ENCODE measurements at places on chromosomes 2 and 18.

DNA sequence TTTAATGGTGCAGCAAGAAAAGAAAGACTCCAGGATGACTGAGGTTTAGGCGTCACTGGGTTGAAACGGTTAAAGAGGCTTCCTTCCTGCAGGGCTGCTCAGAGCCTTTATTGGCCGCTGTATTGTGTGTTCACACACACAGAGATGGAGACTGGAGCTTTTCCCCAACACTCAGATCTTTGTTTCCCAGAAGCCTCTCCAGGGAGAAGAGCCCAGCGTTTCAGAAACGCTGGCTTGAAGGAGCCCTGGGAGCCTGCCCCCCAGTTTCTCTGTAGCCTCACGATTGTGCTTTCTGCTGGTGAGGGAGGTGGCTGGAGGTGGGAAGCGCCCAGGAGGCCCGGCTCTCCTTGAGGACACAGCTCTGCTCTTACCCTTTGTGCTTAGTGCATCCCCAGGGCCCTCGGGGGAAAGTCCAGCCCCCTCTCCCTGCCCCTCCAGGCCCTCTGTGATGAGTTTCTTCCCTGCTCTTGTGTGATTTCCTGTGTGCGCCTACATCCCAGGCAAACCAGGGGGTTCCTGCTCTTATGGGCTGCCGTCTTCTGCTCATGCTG is 37.1 kb downstream of the RRM2 start:
- no peak for DNase-seq

- DNase-seq: no peak
Measured at GRCh38 chr2:25229279-25230197, 61.2 kb upstream of the POMC start.

GRCh38 chr2:11630855-11631254 is 39.1 kb downstream of the NTSR2 start:
- no peak for DNase-seq

GRCh38 chr2:164617466-164617865 is 3.8 kb downstream of the GRB14 start:
- DNase-seq: no peak

GRCh38 chr2:220377482-220378155 is 750.2 kb downstream of the SLC4A3 start:
- no peak for DNase-seq

GRCh38 chr18:44594799-44595467 is 85.8 kb upstream of the SETBP1 start:
- no peak for DNase-seq

GRCh38 chr2:69686813-69687212 is 43.3 kb upstream of the AAK1 start:
- DNase-seq: no peak

DNA sequence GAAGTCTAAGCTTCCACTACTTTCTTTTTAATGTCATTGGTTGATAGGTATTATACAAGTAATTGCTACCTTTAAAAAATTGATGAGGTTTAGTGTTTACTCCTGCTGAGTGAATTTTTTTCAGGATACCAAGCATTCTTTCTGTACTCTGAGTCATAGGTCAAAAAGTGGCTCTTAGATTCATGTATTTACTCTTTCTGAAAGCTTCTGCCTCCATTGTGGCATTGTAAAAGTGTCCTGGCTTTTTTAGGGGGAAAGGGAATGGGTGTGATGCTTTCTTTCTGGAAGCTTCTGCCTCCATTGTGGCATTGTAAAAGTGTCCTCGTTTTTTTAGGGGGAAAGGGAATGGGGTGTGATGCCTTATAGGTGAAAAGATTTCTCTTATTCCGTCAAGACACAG is 286.5 kb downstream of the LPIN1 start:
- no peak for DNase-seq

DNA sequence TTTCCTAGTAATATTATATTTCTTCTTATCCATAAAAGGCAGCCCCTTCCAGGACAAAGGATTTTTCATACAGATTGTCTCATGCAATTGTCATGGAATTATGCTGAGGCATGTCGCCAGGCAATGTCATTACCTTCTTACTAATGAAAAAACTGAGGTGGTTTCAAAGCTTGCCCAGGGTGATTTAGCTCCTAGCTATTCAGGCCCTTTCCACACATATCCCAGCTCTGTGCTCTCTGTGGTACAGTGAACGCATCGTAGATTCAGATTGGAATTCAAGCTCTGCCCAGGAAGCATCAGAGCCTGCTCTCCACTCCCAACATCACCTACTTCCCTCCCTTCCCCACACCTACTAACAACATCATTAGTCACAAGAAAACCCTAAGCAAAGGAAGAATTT is 60.1 kb downstream of the ATP8B1 start:
- DNase-seq: no peak

DNA sequence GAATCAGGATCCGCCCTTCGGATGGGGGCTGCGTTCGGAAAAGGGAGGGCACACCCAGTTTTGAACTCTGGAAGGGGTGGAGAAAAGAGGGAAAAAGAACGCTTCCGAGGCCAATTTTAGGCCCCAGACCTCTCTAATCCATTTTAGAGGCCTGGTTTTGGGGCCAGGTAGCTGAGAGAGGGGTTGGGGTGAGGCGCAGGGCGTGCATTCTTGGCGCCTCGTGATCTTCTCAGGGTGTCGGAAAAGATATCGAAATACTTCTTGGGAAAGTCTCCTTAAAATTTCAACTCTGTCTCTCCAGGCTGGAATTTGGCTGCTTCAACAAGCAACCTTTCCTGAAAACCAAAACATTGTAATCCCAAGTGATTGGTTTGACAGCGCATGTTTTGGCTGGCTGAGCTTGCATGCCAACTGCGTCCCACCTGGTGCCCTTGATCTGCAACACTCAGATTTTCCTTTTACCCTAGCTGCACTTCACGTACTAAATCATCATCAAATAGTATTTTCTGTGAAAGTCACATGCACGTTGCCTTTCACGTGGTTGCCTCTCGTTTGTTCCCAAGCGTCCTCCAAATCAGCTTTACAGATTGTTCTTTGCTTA is 864 bp upstream of the XPO1 start:
- no peak for DNase-seq

DNA sequence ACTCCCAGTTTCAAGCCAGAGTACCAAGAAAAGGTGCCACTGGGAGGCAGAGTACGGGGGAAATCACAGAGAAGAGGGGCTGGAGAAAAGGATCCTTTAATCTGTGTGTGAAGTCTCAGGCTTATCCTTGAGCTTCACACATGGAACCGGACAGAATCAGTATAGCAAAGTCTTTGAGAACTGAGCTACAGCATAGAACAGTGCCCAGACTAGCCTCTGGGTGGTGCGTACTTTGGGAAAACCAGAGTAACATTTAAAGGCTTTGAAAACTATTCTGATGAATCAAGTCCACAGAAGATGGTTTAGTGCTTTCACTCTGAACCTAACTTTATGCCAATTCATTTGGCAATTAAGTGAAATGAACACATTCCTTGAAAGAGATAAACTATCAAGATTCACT is 83.1 kb downstream of the BABAM2 start:
- no peak for DNase-seq

- no peak for DNase-seq
Measured at GRCh38 chr2:55837073-55837472, 86.5 kb downstream of the EFEMP1 start.

DNA sequence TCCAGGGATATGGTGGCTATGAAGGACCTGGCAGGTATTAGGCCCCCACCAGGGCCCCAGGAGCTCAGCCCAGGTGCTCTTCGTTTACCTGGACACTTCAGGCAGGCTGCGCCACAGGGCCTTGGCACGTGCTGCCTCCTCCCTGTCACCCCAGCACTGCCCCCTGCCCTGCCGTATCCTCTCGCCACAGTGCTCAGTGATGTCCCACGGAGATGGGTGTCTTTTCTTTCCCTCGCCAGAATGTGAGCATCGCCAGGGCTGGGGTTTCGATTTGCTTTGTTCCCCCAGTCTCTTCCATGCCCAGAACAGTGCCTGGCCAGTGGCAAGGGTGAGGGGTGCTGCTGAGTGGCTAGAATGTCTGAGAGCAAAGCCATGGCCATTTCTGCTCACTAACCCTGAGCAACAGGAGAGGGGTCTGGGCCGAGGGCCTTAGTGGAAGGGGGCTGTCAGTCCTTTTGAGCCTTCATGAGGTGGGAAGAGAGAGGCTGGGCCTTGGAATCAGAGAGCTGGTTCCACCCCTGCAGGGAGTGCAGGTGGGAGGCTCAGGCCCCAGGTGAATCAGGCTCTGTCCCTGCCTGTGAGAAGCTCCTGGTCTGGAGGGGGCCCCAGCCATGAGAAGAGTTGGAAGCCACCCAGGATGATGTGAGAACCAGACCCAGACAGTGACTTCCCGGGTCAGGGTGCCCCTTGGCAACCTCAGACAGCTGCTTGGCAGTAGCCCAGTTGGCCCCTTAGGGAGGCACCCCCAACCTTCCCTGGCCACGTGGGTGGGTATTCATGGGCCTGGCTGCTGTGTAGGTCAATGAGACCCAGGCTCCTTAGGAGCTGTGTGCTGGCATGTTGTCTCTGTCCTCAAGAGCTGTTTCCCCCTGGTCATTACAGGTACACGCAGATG is 129.9 kb upstream of the HS6ST1 start:
- no peak for DNase-seq

- DNase-seq: no peak
Measured at GRCh38 chr2:1377473-1377872, 35.8 kb upstream of the TPO start.

- no peak for DNase-seq
Measured at GRCh38 chr18:24013051-24013450, 1.5 kb upstream of the TTC39C start.

DNA sequence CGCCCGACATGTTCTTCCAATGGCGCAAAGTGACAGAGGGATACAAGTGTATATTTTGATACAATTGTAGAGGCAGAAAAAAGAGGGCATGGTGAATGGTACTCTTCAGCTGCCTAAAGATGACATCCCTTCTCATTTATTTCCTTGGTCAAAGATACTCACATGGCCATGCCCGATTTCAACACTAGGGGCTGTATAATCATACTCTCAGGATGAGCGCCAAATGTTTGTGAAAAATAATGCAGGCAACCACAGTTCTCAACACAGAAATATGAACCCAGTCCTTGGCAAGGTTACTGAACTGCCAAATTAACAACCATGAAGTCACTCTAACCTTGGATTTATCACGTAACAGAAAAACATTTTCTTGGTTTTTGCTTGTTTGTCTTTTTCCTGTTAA is 204.4 kb downstream of the CCDC102B start:
- DNase-seq: no peak

DNA sequence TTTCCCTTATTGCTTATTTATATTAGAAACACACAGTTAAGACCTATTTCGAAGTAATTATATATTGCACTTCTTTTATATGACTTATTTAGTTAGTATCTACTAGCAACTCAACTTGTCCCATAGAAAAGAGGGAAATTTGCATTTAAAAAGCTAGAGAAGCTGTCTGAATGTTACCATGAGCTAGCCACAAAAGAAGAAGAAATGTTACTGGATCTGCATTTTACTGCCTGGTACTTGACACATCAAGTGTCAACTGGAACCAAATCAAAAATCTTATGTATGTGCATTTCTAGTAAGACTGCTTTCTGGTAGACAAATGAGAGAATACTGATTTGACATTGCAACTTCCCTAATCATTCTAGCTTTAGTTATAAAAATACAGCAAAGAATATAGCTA is 424.6 kb upstream of the VRK2 start:
- no peak for DNase-seq

GRCh38 chr18:62585274-62586150 is 62.7 kb downstream of the ZCCHC2 start:
- DNase-seq: no peak

- no peak for DNase-seq
Measured at GRCh38 chr2:165182029-165182428, 21.8 kb downstream of the SCN3A start.

DNA sequence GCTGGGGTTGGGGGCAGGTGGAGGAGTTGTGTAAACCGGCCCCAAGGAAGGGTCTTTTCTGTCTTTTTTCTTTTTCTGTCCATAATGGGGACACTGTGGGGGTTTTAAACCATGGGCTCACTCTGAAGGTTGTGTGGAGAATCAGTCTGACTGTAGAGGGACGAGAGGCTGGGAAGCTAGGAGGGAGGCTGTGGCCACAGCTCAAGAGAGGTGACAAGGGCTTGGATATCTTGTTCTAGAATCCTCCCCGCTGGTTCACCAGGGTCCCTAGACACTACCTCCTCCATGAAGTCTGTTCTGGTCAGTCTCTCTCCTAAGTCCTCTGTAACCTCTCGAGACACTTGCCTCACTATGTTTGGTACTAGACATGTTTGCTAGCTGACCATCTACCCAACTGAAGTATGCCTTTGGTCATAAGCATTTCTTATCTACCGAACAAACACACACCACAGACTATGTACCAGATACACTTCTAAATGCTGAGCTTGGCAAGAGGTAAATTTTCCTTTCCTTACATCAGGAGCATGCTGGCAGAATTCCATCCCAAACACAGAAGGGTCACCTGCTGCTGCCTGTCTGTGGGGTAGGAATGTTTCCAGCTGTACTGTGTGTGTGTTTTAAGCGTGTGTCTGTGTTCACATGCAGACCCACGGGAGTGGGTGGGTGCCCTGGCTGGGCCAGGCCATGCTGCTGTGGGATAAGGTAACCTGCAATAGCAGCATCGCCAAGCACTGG is 69.6 kb upstream of the MGAT4A start:
- DNase-seq: no peak

GRCh38 chr2:129483366-129483765 is 496.1 kb upstream of the RAB6C start:
- DNase-seq: no peak

- no peak for DNase-seq
Measured at GRCh38 chr2:105925390-105925789, 180.7 kb downstream of the NCK2 start.

GRCh38 chr2:121666042-121666441 is 16.8 kb upstream of the CLASP1 start:
- DNase-seq: no peak

GRCh38 chr18:5059696-5060032 is 137.4 kb downstream of the AKAIN1 start:
- no peak for DNase-seq

DNA sequence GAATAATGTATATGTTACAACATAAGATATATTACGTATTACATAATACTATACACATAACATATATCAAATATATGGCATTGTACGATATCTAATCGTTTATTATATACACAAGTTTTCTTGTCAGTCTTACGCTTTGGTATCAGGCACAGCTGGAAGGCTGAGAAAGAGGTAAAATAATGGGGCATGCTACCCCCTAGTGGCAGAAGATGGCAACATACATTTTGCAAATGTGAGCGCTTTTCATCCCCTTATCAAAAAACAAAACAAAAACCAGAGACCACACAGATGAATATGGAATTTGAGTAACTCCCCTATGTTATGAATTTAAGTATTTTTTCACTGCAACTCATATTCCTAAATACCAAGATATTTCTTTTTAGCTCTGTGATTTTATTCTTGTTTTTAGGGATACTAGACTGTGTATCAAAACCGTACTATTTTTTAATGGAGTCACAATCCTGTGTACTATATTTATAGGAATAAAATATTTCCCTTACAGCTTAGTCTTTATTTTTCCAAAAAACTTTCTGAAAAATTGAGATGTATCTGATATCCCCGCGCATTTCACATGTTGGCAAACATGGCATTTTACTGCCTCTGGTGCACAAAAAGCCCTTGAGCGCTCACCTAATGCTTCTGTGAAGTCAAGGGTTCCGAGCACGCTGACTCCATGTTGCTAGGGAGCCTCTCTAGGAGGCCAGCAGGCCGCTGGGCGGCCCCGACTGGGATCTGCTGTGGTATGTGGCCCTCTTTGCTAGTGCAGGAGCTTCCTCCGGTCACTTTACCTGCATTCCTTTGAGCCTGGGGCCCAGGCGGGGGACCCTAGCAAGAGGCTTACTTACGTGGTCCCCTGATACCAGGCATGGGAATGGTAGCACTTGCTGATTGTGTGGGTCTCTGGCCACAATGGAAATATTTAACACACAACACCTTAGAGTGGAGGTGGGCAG is 62.5 kb downstream of the SLC4A3 start:
- DNase-seq: peak; percentile 56

GRCh38 chr2:86675511-86676015 is 44.5 kb upstream of the RMND5A start:
- no peak for DNase-seq
